ENCODE measurements at places on chromosomes 4 and X. TPM values are rescaled to one million over a fixed set of nuclear protein-coding genes. Genes with fewer than 3 reads are reported as not detected.

Gene ZFP42
- not detected for total RNA-seq

Gene NWD2
- not detected for total RNA-seq

Gene RENBP
- 4.9 TPM for total RNA-seq

Gene CENPE
- 63.3 TPM for total RNA-seq

Gene MUC7
- not detected for total RNA-seq

Gene STATH
- total RNA-seq: not detected

Gene CFI
- total RNA-seq: 25.1 TPM

Gene RBM41
- 13.8 TPM for total RNA-seq

Gene FAM47A
- total RNA-seq: not detected
